ENCODE measurements at places on chromosomes 6 and 20. TPM values are rescaled to one million over a fixed set of nuclear protein-coding genes. Genes with fewer than 3 reads are reported as not detected.
A peak's percentile ranks its signal among the peaks of the same experiment; 100 is the strongest.

STMN3 gene
- total RNA-seq, result 0.26 TPM

DNA sequence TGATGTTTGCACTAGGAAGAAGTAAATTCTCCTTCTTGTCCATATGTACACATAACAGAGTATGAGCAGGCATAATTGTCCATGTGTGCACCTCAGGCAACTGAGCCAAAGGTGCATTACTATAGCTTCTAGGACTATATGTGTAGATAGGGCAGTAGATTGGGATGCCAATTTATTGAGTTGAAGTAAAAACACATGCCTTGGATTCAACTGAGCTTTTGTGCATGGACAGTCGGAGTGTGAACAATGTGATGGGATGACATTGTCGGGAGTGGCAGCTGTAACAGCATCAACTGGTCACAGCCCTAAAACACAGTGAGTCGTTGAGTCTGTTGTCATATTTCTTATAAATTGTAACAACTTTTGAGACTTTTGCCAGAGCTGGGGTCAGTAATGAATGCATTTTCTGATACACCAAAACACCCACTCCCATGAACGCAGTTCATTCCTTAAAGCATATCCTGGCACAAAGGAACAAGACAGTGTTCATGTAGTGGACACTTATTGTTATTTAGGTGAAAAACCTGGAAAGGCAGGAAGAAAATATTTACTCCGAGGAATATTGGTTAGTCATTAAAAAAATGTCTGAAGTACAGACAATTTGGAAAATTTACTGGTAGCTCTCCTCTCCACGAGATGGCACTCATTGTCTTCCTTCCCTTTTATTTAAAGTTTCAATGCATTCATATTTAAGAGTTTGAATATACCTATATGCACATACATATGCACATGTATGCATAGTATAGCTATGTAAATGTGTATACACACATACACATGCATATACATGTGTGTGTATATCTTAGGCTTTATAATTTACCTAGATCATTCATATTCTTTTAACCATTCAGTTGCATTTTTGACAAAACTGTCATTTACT lies 302.0 kb upstream of the STXBP5 start:
- peak; percentile 21 for DNase-seq

DNA sequence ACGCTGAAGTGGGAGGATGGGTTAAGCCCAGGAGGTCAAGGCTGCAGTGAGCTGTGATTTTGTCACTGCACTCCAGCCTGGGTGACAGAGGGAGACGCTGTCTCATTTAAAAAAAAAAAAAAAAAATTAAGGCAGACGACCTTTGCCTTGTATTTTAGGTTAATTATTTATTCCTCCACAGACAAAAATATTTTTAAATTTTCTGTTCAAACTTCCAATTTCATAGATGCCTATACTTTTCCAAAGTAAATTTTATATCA lies 6.3 kb upstream of the SMIM28 start:
- no peak for DNase-seq

HSPA12B gene
- not detected for total RNA-seq

GRCh38 chr6:28816339-28816908 lies 107.4 kb downstream of the TRIM27 start:
- no peak for DNase-seq

DNA sequence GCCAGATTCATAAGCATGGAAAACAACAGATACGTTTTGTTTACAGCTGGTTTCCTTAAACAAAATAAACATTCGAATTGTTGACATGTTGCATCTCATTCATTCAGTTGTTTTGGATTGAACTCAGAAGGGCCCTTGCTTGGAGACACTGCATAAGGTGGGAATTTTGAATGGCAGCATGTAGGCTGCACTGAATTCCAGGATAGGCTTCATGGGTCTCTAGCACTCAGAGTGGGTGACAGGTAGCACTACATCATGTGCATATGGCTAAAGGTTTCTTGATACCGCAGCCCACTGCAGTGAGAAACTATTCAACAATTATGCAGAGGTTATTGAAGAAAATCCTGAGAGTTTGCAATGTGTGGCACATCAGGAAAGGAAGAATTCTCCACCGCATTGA lies 1.6 kb downstream of the BEND6 start:
- no peak for DNase-seq

DNA sequence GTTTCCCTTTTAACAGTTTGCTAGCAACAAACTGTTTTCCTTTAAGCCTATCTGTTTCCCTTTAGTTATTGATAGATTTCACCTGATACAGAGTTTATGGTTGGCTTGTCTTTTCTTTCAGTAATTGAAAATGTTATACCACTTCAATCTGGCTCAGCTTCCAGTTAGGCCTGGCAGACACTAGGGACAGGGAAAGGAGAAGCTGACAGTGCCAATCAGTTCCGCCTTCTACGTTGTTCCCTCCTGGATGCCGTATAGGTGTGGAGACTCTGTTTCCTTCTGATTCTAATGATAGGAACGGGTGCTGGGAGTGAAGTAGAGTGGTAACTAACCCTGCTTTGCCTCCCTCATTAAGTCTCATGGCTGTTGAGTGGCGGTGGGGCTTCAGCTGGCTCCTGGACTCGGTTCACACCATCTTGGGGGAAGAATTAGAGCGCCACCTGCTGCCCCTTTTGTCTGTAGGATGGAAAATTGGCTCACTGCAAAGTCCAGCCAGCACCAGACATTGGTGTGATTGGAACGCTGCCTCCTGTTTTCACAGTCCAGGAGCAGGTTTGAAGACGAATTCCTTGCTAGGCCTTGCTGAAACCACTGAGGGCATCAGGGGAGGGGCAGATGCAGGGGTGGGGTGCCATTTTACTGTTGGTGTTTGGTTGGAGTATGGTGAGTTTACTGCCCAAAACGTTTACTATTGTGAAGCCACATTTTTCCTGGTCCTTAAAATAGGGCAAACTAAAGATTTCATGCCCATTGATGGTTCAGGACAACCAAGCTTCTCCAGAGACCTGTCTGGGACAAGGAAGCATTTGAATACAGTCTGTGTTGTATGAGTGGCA lies 1729.5 kb downstream of the GRIK2 start:
- peak; percentile 15 for DNase-seq

SLC17A1 gene
- not detected for total RNA-seq

PLAGL1 gene
- 4.4 TPM for total RNA-seq

HSPA1L gene
- 0.53 TPM for total RNA-seq

GRCh38 chr6:77620278-77620882 lies 32.5 kb upstream of the MEI4 start:
- DNase-seq, result peak; percentile 20

EEF1A2 gene
- total RNA-seq, result 1.9 TPM

- DNase-seq, result no peak
These were observed 953.3 kb upstream of the SLC35B3 start for GRCh38 chr6:9388596-9388995.

SLC26A8 gene
- not detected for total RNA-seq

HDGFL1 gene
- total RNA-seq, result not detected

FLRT3 gene
- total RNA-seq, result 17.1 TPM

GRCh38 chr6:39430871-39431523 lies 108.5 kb upstream of the KCNK16 start:
- DNase-seq, result peak; percentile 13

TSPO2 gene
- not detected for total RNA-seq

DNA sequence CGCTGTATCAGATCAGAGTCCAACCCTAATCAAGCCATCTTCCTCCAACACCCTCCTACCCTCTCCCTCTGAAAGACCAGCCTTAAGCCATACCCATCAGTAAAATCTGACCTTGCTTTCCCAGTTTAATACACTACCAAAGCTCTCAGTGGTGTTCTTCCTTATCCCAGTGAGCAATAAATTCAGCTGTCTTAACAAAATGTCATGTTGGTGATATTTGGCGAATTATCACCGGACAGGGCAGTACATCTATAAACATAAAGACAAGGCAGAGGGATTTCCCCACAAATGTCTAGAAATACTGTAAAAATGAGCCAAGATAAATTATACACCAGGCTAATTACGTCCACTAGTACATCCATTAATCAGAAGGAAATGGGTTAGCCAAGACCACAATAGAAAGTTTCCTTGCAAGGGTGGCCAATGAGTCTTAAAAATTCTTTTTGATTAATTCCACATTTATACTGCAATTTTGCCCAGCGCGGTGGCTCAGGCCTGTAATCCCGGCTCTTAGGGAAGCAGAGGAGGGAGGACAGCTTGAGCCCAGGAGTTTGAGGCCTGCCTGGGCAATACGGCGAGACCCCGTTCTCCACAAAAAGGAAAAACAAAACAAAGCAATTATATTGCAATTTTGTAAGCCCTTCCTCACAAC lies 905 bp downstream of the RARS2 start:
- no peak for DNase-seq

HLA-DQA2 gene
- total RNA-seq, result not detected

GSS gene
- 105 TPM for total RNA-seq

RIOK1 gene
- total RNA-seq, result 25.3 TPM

UFL1 gene
- total RNA-seq, result 16.6 TPM

GRCh38 chr20:986733-987355 lies 15.3 kb downstream of the RSPO4 start:
- DNase-seq, result peak; percentile 40

GRCh38 chr6:47919875-47920274 lies 138.0 kb downstream of the OPN5 start:
- no peak for DNase-seq

GHRH gene
- total RNA-seq, result not detected

DNA sequence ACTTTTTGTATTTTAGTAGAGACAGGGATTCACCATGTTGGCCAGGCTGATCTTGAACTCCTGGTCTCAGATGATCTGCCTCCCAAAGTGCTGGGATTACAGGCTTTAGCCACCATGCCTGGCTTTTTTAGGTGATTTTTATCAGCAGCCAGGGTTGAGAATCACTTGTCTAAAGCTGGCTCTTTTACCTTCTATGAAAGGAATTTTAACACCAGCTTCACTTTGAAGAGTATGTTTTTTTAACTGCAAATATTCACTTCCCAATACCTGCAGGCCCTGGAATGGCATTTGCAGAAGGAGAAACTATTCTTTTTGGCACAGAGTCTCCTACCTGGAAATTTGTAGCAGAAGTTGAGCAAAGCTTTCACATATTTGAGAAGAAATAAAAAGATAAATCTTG lies 63.6 kb upstream of the NAA20 start:
- DNase-seq, result no peak

GRCh38 chr6:140071601-140072062 lies 697.2 kb upstream of the CITED2 start:
- peak; percentile 32 for DNase-seq

OXT gene
- total RNA-seq, result not detected

ADTRP gene
- total RNA-seq, result 17.6 TPM

C6orf58 gene
- total RNA-seq, result not detected

GRCh38 chr20:1490643-1491195 lies 501 bp downstream of the SIRPB2 start:
- DNase-seq, result no peak

MATN4 gene
- 0.26 TPM for total RNA-seq

GRCh38 chr6:51901766-51902764 lies 185.3 kb downstream of the PKHD1 start:
- DNase-seq, result no peak

DNA sequence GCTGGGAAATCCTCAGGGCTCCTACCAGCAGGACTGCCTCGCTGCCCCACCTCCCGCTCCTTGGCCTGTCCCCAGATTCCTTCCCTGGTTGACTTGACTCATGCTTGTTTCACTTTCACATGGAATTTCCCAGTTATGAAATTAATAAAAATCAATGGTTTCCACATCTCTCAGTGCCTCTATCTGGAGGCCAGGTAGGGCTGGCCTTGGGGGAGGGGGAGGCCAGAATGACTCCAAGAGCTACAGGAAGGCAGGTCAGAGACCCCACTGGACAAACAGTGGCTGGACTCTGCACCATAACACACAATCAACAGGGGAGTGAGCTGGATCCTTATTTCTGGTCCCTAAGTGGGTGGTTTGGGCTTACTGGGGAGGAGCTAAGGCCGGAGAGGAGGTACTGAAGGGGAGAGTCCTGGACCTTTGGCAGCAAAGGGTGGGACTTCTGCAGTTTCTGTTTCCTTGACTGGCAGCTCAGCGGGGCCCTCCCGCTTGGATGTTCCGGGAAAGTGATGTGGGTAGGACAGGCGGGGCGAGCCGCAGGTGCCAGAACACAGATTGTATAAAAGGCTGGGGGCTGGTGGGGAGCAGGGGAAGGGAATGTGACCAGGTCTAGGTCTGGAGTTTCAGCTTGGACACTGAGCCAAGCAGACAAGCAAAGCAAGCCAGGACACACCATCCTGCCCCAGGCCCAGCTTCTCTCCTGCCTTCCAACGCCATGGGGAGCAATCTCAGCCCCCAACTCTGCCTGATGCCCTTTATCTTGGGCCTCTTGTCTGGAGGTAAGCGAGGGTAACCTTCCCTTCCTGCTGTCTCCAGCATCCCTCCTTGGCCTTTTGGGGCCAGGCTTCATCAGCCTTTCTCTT lies at the start of gene CFB:
Gene CFB, plus strand, starts transcription at position 589 of the 863 bp plus-strand sequence. Its CDS starts 127 bp downstream, at position 716.
- peak; percentile 87 for DNase-seq

BTN1A1 gene
- total RNA-seq, result not detected

FUT9 gene
- total RNA-seq, result under 0.01 TPM

PKIG gene
- total RNA-seq, result 15.0 TPM

GRCh38 chr6:43723737-43724295 lies 36.2 kb upstream of the MRPS18A start:
- DNase-seq, result peak; percentile 80

GRCh38 chr6:149895048-149895590 lies 2.8 kb downstream of the RAET1E start:
- peak; percentile 66 for DNase-seq

UST gene
- total RNA-seq, result 26.9 TPM

GNAS-AS1 gene
- total RNA-seq, result 1.3 TPM

HLA-DMB gene
- total RNA-seq, result 0.38 TPM

- DNase-seq, result peak; percentile 33
These were observed 19.1 kb upstream of the BNIP5 start for GRCh38 chr6:36355819-36356218.

- peak; percentile 37 for DNase-seq
These were observed 1.1 kb upstream of the MRGBP start for GRCh38 chr20:62795023-62795761.

All from bronchial epithelial cell (primary cell).